ENCODE measurements at places on chromosomes 7 and 10.

DNA sequence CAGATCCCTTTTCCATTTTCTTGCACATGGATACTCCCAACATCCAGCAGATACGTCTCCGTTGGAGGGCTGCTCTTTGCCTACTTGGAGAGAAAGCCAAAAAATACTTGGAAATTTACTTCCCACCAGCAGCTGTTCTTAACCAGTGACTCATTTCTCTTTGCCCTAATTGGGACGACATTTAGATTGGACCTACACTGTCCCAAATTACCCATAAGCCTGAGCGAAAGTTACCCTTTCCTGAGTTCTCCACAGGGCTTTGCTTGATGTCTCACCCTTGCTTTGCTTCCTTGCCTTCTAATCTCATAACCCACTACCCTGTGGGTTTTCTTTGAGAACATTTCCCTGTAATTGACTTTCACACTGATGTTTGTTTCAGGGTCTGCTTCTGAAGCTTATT, 48.1 kb downstream of the SAMD8 start:
- no peak for DNase-seq

- DNase-seq, result no peak
These were observed 8.8 kb upstream of the CRPPA start for GRCh38 chr7:16430133-16430532.

DNA sequence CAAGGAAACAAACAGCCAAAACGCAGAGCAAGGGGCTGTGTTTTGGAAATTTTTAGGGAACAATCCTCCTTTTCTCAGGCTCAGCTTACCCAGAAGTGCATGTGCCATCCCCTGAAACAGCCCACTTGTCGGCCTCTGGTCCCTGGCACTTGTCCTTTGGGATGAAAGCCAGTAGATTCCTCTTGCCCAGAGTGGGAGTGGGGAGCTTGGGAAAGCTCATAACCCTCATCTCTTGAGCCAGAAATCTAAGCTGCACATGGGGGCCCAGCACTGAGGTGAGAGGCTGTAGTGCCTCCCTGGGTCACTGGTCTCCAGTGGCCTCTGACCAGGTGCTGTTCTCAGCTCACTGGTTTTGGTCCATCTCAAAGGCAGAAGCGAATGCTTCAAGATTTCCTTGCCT, 150.3 kb downstream of the RNF216 start:
- no peak for DNase-seq

DNA sequence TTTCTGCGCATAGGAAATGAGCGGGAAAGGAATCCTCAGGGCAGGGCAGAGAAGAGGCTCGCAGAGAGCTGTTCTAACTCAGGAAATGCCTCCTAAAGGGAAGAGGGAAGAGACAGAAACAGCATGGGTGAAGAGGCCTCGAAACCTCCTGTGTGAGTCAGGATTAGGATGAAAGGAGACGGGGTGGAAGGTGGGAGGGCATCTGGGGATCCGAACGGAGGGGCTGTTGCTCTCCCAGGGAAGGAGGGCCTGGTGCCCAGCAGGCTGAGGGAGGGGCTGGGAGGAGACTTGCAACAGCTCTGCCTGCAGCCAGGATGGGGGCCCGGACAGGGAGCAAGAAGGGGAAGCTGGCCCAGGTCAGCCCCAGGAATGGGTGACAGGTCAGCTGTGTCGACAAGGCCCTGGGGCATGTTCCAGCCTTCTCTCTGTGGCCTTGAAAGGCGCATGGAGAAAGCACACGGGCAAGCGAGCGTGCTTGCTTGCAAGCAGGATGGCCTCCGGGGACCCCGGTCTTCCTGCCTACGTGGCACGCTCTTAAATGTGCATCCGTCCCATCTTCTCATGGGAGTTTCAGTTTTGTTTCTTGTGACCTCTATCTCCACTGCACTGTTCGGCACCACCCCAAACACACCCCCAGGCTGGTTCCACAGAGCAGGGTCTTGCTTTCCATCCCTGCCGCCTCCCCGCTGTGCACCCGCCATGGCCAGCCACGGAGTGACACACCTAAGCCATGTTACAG, 63.5 kb downstream of the HIPK2 start:
- no peak for DNase-seq

DNA sequence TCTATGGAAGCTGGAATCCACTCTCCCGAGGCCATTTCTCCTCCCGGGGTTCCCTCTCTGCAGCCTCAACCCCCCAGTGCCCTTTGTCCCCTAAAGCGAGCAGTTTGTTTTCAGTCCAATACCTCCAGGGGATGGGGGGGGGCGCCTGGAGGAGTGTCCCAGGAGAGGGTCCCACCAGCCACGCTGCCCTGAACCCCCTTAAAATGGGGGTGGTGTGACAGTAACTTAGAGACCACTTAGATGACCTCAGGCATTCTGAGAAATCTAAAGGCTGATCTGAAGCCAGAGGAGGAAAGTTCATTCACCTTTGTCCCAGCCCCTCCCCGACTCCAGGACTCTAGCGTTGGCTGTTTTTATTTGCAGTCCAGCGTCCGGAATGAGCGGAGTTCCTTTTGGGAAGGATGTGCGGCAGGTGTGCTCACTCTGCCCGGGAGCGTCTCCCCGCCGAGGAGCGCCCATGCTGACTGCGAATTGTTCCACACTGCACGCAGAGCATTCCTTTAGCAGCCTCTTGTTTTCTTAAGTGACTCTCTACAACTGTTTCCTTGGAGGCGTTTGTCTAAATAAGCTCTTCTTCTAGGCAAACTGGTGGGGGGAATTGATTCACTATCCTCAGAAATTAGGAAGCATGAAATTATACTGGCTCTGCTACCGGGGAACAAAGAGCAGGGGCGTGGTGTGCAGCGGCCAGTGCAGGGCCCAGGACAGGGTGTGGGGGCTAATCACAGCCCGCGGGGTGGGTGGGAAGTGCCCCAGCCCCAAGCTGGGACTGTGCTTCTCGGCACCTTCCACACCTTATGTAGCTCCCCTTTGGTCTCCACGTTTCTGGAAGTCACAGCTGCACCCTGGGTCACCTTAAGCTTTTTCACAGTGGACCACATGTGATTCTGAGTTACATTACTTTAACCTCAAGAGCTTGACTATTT, 46.3 kb downstream of the SYPL1 start:
- DNase-seq, result no peak
